ENCODE measurements at places on chromosomes 2 and 18.

DNA sequence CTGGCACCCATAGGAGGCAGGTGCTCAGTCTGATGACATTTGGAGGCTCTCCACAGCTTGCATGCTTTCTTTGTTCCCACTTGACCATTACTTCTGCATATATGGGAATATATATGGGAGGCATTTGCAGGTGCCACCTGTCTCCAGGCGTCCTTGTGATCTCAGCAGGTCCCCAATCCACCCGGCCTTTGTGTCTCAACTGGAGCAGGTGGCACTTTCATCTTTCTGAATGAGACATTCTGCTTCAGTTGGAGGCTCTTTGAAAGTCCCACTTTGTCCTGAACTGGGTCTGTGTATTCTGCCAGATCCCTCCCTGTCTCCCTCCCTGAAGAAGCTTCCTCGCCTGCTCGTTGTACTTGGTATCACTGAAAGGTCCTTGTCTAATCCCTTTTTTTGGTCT is 318.1 kb upstream of the EPAS1 start:
- DNase-seq: no peak

GRCh38 chr2:73938718-73939352 is 12.2 kb downstream of the DGUOK start:
- no peak for DNase-seq

- no peak for DNase-seq
These were observed 6.8 kb downstream of the B4GALT6 start for GRCh38 chr18:31677592-31677991.

DNA sequence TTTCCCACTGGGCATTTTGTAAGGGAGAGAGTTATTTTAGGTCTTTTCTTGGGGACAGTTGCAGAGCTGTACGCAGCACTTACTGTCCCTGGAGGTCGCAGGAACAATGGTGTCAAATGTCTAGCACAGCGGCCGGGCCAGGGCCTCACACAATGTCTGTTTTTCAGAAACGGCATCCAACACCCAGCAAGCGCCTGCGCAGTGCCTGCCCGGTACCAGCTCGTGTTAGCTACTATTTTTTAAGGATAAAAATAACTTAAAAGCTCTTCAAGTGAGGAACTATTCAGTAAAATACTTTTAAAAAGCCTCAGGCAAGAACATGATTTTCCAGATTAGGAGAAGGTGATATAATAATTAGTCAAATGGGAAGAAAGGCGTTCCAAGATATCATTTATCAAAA is 90.0 kb downstream of the MBP start:
- DNase-seq: no peak

GRCh38 chr2:98509542-98510321 is 65.1 kb downstream of the INPP4A start:
- no peak for DNase-seq

DNA sequence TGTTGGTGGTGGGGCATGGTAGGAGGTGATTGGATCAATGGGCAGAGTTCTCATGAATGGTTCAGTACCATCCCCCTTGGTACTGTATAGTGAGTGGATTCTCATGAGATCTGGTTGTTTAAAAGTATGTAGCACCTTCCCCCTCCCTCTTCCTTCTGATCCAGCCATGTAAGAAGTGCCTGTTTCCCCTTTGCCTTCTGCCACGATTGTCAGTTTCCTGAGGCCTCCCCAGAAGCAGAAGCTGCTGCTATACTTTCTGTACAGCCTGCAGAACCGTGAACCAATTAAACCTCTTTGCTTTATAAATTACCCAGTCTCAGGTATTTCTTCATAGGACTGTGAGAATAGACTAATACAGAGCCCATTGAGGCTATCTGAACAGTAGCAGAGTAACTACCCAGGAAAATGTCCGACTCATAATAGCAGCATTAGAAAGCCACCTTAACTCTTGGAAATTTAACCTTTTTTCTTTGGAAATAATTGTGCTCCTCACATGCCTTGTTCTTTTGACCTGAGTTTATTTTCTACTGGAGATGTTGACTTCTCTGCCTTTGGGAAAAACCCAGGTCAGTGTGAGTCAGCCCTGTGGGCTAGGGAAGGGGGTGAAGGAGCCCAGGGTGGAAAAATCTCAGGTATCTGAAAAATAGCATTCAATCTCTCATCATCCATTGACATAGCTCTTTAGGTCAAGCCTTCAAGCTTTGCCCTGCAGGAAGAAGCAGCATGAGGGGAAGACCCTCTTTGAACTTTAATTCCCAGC is 18.1 kb downstream of the CYP1B1 start:
- DNase-seq: no peak

DNA sequence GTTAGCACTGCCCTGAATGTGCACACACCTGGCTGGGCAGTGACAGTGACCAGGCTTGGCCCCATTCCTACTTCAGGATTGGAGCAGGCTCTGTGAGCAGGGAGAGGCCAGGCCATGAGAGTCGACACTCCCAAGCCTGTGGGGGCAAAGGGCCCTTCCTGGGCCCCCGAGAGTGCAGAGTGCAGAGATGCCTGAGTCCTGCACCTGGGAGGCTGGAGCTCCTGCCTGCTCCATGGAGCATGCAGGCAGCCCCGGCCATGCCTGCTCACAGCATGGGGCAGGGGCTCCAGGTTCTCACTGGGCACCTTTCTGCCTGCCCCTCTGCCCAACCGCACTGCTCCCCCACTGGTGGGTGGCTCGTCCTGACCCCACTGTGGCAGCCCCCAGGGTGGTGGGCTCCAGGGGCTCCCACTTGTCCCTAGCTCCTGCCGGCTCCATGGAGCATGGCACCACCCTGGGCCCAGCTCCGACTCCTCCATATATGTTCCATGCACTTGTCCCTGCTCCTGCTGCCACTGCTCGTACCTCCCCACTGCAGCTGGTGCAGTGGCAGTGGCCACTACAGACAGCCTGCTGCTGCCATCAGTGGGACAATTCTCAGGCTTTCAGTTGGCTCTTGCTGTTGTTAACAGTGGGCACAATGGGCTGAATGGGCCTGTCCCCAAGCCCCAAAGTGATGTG is 282.0 kb downstream of the RPRM start:
- DNase-seq: no peak

- no peak for DNase-seq
These were observed 80.4 kb upstream of the RAPGEF4 start for GRCh38 chr2:172655091-172655837.

DNA sequence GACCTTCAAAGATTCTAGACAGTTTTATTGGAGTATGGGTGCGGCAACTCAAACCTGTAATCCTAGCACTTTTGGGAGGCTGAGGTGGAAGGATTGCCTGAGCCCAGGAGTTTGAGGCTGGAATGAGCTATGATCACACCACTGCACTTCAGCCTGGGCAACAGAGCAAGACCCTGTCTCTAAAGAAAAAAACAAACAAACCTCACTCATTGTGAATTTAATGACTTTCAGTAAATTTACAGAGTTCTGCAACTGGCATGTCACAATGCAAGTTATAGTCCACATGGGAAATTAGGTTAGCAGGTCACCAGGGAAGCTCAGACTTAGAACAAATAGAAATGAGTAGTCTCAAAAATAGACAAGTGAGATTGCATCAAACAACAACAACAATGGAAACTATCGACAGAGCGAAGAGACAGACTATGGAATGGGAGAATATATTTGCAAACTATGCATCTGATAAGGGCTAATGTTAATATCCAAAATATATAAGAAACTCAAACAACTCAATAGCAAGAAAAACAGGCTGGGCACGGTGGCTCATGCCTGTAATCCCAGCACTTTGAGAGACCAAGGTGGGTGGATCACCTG is 6.7 kb upstream of the NRBP1 start:
- DNase-seq: no peak

DNA sequence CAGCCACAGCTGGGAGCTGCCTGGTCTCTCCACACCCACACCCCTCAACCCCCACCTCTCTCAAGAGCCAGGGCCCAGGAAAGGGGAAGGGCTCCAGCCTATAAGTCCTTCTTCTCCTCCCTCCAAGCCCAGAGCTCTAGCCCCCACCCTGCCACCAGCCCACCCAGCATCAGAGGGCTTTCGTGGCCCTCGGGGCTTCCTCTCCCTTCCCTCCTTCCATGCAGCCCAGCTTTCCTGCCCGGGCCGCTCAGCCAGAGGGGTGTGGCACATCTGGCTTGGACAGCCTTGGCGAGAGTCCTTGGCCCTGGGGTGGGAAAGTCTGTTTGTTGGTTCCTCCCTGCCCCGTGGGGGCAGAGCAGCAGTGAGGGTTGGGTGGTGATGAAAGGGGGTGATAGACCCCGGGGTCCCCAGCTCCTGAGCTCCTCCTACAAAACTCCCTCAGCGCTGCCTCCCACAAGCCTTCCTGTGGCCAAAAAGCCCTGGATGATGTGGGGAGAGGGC is 7.0 kb downstream of the TNS1 start:
- DNase-seq: no peak

DNA sequence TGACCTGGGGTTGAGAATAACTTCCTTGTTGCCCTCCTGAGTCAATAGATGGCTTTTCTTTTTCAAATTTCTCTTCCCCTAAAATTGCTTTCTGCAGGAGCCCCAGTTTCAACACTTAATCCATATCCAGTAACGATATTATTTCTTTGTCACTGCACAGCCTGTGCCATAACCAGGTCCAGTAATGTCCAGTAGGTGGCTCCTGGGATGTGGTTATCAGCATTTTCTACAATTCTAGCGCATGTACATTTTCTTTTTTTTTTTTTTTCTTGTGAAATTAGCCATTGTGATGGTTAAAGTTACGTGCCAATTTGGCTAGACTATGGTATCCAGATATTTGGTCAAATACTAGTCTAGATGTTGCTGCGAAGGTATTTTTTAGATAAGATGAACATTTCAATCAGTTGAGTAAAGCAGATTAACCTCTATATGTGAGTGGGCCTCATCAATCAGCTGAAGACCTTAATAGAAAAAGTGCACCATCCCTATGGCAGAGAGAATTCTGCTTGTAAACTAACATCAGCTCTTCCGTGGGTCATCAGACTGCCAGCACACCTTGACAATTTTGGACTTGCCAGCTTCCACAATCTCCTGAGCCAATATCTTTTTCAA is 72.9 kb upstream of the SCG2 start:
- no peak for DNase-seq

DNA sequence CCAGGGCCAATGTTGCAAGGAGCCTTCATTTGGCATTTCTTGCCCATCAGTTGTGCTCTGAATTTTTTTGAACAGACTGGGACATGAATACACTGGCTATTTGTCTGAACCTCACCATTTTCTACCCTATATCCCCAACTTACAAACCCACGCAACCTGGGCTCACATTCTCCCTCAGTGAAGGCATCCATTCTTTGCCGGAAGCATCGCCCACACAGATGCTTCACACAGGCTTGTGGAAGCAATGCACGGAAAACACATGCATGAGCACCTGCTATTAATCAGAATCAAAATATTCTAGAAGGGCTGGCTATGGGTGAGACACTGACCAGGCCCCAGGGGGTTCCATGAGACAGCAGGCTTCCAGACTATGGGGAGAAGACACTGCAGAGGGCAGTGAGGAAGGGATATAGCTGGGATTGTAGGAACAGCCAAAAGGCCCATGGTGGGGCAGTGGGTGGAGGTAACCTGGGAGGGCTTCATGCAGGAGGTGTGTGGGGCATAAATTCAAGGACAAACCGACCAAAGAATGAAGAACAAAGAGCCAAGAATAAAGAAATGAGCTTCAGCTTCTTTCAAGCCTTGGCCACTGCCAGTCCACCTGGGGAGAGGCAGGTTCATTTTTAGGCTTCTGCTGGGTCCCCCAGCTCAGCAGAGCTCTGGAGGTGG is 261.5 kb downstream of the CELF4 start:
- no peak for DNase-seq

DNA sequence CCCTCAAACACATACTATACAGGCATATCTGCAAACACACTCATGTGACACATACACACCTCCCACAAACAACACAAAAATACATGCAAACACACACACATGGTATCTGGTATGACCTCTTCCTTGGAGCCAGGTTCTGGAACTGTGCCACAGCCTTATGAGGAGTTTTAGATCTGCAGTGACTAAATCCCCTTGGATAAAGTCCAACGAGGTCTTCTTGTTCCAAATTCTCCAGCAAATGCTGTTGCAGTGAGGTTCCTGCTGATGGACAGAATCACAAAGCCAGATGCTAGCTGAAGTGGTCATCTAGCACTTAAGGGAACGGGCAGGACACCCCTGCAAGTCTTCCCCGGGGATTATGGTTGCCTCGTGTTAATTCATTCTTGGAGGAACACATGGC is 54.5 kb upstream of the DAPL1 start:
- no peak for DNase-seq

- DNase-seq: no peak
These were observed 58.8 kb upstream of the FOSL2 start for GRCh38 chr2:28333606-28334526.

DNA sequence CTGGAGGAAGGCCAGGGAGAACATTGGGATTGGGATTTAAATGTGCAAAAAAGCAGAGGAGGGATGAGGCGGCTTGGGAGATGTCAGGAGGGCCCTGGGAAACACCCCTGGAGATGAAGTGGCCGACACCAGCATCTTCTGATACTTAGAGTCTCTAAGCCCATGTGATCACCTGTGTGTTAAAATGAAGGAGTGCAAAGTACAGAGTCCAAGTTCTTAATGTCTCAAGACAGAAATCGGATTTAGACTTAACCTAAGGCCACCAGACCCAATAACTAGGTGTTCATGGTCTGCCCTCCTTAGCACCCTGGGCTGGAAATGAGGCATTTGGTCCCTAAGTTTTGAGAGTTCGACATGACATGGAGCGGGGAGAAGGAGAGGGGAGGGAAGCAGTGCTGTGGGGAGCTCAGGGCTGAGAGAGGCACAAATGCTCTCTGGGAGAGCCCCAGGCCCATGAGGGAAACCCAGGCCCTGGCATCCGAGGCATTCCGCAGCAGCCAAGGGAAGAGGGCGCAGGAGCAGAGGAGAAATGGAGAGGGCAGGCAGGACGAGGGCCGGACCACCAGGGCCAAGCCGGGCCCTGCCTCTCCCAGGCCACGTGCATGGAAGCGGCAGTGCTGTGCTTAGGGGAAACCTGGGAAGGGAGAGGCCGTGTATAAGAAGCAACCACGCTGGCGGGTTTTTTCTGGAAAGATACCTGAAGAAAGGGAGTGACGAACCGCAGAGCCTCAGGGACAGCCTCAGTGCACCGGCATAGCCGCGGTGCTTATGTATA is 63.3 kb downstream of the SFXN5 start:
- DNase-seq: no peak

GRCh38 chr2:7241041-7241745 is 324.0 kb downstream of the RNF144A start:
- no peak for DNase-seq

GRCh38 chr2:27177441-27178351 is 28.9 kb downstream of the TCF23 start:
- DNase-seq: no peak

GRCh38 chr2:105498281-105498846 is 99.5 kb upstream of the FHL2 start:
- DNase-seq: no peak

DNA sequence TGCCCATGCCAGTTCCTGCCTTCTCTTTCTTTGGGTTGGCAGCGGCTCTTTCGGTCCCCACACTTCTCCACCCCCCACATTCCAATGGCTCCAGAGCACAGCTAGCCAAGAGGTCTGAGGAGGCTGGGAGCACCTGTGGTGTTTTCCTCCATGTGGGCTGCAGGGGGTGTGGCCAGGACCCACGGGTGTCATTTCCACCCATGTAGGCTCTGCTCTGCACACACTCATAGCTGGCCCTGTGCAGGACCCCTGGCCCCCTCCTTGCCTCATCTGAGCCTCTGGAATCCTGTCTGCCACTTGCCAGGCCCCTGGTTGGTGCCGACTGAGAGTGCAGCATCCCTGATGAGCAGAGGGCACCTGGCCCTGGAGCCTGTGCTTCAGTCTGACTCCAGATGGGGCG is 46.3 kb downstream of the DYSF start:
- DNase-seq: no peak

- no peak for DNase-seq
These were observed 92.2 kb upstream of the PID1 start for GRCh38 chr2:229363185-229363814.
